Neuronal stem cell (in vitro differentiated cells): ENCODE measurements at places on chromosomes 16 and 17.
A peak's percentile ranks its signal among the peaks of the same experiment; 100 is the strongest.

DNA sequence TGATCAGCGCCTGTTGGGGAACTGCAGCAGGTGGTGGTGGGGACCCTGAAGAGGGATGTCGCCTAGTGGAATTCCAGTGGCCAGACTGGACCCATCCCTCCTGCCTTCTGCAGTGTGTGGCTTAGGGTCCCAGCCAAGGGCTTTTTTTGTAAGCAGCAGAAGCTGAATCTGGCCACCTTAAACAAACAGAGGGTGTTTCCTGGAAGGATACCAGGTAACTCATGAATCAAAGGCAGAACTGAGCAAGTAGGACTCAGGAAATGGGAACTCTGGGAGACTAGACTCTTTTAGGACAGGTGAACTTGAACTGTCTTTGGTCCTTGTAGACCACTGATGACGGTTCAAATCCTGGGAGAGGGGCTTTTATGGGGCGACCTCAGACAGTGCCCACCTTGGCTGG lies 124.0 kb downstream of the ABCC6 start:
- no peak for DNase-seq

GRCh38 chr17:75410141-75410540 lies 4.7 kb upstream of the GRB2 start:
- no peak for DNase-seq

- peak; percentile 53 for DNase-seq
Observed at GRCh38 chr16:55711959-55712876, 56.4 kb downstream of the SLC6A2 start.

GRCh38 chr17:31392002-31392855 lies 754 bp downstream of the RAB11FIP4 start:
- no peak for DNase-seq
